Stimulated activated CD8-positive, alpha-beta memory T cell treated with anti-CD3 and anti-CD28 coated beads, Interleukin-15, amount 100 ng/mL, for 4 hours (primary cell): ENCODE measurements at places on chromosomes 4 and X.

- DNase-seq: no peak
Measured at GRCh38 chr4:121951521-121952110, at the start of gene TRPC3. Gene TRPC3, minus strand, starts transcription at chr4:121952060. Its CDS starts 380 bp downstream, at chr4:121951680.

DNA sequence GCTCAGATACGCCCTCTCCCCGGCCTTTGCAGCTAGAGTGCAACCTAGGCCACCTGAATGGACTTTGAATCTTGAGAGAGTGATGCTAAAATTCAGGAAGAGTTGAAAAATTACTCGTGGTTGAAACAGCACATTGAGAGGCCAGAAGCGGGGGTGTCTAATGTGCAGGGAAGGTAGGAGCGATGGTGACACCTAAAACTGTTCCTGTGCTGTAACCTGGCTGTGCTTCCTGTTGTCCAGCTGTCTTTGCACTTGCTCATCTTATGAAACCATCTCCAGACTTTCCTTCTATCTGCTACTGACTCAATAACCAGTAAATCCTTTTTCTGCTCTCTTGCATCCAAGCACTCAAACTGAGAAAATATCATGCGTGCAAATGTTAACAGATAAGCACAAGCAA lies 106.4 kb upstream of the RPS6KA3 start:
- DNase-seq: no peak

- no peak for DNase-seq
Measured at GRCh38 chr4:4865705-4866123, 6.2 kb downstream of the MSX1 start.

- no peak for DNase-seq
Measured at GRCh38 chr4:88843067-88843685, 145.5 kb upstream of the NAP1L5 start.

GRCh38 chr4:181578911-181579310 lies 664.3 kb upstream of the TENM3 start:
- no peak for DNase-seq

- no peak for DNase-seq
Measured at GRCh38 chr4:42136371-42136770, 16.1 kb downstream of the BEND4 start.

- no peak for DNase-seq
Measured at GRCh38 chr4:128162434-128162833, 101.3 kb downstream of the LARP1B start.

- DNase-seq: no peak
Measured at GRCh38 chr4:20137176-20137575, 114.5 kb upstream of the SLIT2 start.

GRCh38 chr4:183286590-183287308 lies 33.3 kb downstream of the CLDN22 start:
- DNase-seq: no peak

DNA sequence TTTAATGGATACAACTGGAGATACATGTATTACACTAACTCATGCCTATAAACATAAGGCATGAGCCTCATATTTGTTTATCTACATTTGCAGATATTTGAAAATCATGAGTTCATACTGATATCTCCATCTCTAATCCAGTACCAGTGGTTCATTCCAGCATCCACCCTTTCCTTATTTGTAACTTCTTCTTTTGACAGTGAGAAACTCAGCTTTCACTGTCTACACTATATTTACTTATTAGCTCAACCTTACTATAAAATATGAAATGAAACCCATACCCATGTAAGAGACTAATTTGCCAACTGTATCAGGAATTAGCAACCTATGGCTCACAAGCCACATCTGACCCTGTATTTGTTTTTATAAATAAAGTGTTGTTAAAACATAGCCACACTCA lies 161.9 kb upstream of the GPRIN3 start:
- DNase-seq: no peak

GRCh38 chrX:49710744-49711319 lies 15.0 kb upstream of the PAGE1 start:
- DNase-seq: no peak

DNA sequence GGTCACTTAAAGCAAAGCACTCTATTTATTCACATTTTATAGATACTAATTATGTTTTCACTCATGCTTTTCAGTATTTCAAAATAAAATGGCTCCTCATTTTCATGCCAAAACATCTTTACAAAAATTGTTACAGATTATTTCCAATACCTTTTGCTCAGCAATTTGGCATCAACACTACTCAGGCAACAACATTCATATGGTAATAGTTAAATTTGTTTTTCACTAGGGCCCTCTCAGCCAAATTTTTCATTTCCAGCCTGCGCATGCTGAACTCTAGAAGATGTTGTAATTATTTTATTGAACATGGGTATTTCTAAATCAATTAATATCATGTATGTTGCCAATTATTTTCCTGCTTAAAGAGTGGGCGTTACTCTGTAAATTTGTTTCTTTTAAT lies 225.6 kb downstream of the ANTXR2 start:
- no peak for DNase-seq
